ENCODE measurements at places on chromosomes 4 and X.

GRCh38 chr4:123452616-123453015 is 56.0 kb downstream of the SPRY1 start:
- peak; percentile 98 for DNase-seq

GRCh38 chr4:185838514-185839193 is 26.7 kb upstream of the SORBS2 start:
- peak; percentile 5 for DNase-seq

- DNase-seq: no peak
Measured at GRCh38 chrX:100743009-100743607, 11.2 kb upstream of the SYTL4 start.

- DNase-seq: no peak
Measured at GRCh38 chrX:27968352-27968751, 12.9 kb downstream of the DCAF8L1 start.

- peak; percentile 65 for DNase-seq
Measured at GRCh38 chrX:40651620-40652223, 4.4 kb upstream of the CXorf38 start.

Measured in IMR-90 (cell line).